Spinal cord (tissue), 10 donors: ENCODE measurements at places on chromosomes 16 and 17.

DNA sequence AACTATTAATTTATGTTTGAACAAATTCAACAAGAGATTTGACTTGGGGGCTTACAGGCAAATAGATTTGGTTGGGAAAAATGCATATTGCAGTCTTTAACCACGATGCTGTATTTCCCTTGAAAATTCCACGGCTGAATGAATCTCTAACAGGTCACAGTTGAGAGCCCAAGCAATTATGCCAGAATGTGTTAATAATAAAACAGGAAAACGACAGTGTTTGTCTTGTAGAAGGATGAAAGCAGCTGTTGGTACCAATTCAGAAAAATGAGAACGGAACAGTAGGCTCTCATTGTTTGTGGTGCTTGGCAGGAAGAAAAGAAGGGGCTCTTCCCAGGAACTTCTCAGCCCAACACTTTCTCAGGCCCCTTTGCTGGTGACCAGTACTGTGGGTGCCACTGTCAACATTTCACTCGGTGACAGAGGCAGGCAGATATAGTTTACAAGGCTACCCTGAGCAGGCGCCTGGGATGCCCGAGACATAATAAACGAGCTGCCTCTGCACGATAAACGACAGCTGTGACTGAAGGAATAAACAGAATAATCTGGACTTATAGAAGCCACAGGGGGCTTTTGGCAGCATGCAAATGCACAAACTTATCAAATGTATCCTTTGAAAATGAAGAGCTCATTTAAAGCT, 387.1 kb downstream of the HS3ST4 start:
- peak; percentile 82 for DNase-seq

- DNase-seq, result no peak
These were observed 19.9 kb upstream of the SLC16A5 start for GRCh38 chr17:75067856-75068255.

GRCh38 chr16:17939723-17940122, 396.8 kb downstream of the NPIPA8 start:
- no peak for DNase-seq

- DNase-seq, result no peak
These were observed 139.2 kb downstream of the TOX3 start for GRCh38 chr16:52407778-52408177.

DNA sequence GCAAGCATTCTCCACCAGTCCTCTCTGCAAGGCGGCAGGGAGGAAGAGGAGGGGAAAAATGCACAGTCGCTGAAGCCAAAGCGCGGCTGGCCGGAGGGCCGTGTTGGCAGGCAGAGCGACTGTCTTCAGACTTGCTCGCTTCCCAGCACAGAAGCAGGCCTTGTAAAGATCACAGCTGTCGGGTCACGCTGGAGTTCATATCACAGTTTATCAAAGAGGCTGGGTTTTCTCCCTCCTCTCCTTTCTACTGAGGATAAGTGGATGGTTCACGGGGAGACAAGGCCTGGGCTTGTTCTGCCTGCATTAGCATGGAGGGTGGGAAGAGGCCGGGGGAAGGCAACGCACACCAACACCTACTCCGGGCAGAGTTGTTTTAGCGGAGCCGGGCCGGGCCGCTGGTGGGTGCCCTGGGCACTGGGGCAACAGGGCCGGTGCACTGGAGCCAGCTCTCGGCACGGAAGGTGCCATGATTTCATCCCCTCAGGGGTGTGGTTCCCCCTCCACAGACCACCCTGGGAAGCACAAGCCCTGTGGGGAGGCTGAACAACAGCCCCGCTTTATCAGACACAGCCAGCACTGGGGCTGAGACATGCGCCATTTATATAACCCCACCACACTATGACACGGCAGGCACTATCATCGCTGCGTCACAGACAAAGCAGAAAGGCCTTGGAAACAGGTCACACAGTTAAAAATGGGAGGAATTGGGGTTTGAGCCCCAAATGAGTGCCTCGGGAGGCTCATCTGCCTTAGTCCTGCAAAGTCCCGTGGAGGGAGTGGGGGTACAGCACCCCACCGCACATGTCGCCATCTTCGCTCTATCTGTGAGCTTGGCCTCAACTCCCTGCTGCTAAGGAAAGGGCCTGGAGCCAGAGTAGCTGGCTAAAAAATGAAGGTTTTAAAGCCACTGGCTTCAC, 40.3 kb upstream of the MTSS2 start:
- DNase-seq, result no peak
